SK-N-DZ (cell line): ENCODE measurements at places on chromosomes 6 and 20.
A peak's percentile ranks its signal among the peaks of the same experiment; 100 is the strongest.

GRCh38 chr6:33015798-33016197, 6.4 kb upstream of the HLA-DOA start:
- no peak for DNase-seq

- DNase-seq: no peak
These were observed 277.2 kb upstream of the PREP start for GRCh38 chr6:105680131-105680530.

GRCh38 chr6:28807682-28808280, 116.0 kb downstream of the TRIM27 start:
- peak; percentile 44 for DNase-seq

DNA sequence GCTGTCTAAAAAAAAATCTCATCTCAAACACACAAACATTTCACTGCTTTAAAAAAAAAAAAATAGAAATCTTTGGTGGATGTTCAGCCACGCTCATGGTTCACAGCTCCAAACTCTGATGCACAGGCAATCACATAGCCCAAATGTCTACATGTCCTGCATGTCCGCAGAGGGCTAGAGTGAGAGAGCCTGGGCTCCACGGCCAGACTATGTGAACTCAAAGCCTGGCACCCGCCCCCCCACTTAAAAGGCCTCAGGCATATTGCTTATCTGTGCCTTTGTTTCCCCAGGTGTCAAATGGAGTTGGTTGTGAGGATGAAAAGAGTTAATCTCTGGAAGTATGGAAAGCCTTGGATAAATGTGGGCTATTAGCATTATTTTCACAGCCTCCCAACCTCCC, 10.5 kb upstream of the PTGIS start:
- no peak for DNase-seq

GRCh38 chr6:72784071-72784470, 162.2 kb downstream of the KCNQ5 start:
- DNase-seq: no peak

GRCh38 chr6:101397199-101397598, 3.7 kb downstream of the GRIK2 start:
- peak; percentile 66 for DNase-seq

- no peak for DNase-seq
These were observed 9.2 kb downstream of the ATG5 start for GRCh38 chr6:106316375-106316766.

DNA sequence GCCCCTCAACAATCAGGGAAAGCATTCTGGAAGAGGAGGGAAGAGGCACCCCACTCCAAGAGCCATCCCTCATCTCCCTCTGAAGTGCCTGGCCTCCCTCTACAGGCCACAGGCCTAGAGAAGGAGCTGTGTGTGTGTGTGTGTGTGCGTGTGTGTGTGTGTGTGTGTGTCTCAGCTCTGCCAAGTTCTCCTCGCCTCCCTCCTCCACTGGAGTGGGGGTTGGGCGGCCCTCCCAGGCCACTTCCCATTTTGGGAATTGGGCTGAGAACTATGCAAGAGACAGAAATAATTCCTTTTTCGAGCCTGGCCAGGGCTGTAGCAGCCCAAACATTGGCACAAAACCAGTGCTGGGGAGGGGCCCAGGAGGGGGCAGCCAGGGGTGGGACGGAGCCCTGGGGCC, 35.7 kb downstream of the KCNB1 start:
- no peak for DNase-seq

GRCh38 chr6:3506200-3506599, 49.4 kb upstream of the SLC22A23 start:
- DNase-seq: no peak
